ENCODE measurements at places on chromosomes 6 and 20.

DNA sequence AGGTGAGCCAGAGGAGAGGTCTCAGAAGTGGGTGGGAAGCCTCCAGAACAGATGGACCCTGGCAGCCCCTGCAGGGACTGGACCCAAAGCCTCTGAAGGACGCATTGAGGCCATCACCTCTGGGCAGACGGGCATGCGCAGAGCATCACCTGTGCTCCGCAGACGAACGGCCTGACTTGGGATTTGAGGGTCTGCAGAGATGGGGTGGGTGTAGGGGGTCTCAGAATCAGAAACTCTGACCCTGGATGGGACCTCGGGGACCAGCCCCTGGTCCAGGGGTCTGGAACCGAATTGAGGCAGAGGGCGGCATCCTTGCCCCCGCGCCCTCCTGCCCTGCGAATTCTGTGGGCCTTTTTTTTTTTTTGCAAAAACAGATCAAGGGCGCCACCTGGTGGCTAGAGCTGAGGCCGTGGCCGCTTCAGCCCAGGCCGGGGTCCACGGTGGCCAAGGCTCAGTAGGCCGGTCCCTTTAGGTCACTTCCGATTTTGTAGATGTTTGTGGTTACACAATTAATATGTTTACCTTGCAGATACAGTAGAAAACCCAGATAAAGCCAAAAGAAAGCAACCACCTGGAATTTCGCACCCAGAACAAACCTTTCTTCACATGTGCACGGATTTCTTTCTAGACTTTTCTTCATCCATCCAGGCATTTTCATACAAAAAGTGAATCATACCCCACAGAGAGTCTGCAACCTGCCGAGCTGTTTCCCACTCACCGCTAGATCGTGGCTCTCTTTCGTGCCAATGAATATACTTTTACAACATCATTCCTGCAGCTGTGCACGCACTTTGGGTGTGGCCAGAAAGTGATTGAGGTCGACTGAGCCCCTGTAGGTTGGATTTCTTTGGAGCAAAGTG is 25.9 kb downstream of the ZBP1 start:
- DNase-seq = peak; percentile 70

GRCh38 chr6:119760046-119760445 is 410.5 kb upstream of the MAN1A1 start:
- DNase-seq = peak; percentile 31

DNA sequence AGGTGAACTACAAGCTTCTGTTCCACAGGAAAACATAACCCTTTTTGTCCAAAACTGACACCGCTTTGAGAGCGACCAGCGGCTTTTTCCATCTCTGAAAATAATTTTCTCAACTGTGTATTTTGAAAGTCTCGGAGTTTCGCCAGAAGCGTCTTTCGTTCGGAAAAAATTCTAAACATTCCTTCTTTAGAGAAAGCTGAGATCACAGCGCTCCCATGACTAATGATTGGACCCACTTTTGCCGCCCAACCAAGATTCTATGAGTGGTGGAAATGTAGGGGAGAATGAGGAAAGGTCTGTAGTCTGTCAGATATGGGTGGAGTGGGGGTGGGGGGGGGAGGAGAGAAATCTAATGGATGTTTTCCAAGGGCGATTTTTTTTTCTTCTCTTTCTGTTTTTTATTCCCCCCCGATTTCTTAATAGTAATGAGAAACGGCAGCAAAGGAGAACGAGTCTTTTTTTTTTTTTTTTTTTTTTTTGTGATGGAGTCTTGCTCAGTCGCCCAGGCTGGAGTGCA is 189.3 kb downstream of the TRIM27 start:
- no peak for DNase-seq

- DNase-seq = peak; percentile 74
These were observed 95.0 kb upstream of the IFNGR1 start for GRCh38 chr6:137313928-137314855.

DNA sequence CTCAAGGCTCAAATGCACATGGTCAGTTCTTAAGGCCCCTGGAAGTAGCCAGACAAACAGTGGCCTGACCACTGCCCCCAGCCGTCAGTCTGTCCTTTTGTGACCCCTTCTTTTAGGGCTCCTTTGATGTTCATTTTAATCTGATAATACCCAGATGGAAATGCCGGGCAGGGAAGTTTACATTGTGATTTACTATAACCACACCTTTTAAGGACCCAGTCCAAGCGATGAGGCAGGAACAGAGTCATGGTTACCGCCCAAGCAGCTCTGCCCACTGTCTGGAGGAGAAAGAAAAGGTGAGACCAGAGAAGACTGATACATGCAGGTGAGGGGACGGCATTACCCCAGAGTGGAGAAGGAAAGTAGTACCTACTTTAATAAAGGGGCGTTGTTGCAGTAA is 110.6 kb downstream of the PLEKHG1 start:
- no peak for DNase-seq

GRCh38 chr6:46095251-46095650 is 34.5 kb upstream of the ENPP4 start:
- no peak for DNase-seq

GRCh38 chr6:154815938-154816820 is 83.0 kb downstream of the SCAF8 start:
- no peak for DNase-seq

DNA sequence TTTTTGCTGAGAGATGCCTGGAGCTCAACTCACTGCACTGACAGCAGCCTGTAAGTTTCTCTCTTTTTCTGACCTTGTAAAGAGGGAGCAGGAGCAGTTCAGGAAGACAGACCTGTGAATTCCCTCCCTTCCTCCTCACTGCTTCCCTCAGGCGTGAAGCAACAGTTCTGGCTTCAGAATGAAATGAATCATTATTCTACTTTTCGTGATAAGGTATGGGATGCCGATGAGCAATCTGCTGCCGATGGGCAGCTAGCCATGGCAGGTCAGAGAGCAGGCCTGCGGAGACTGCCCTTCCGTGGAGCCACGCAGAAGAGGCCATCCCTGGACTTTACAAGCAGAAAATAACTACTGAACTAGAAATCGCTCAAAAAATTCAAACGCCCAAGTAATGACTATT is 426.5 kb upstream of the RNF217 start:
- DNase-seq = no peak

GRCh38 chr6:17972978-17973622 is 14.3 kb downstream of the KIF13A start:
- no peak for DNase-seq

- no peak for DNase-seq
These were observed 138.3 kb upstream of the FUT9 start for GRCh38 chr6:95877480-95877879.

GRCh38 chr6:41505122-41506049 is 40.8 kb upstream of the FOXP4 start:
- DNase-seq = peak; percentile 49

GRCh38 chr20:54669040-54669363 is 193.6 kb downstream of the DOK5 start:
- DNase-seq = no peak

Measured in KBM-7 (cell line).